ENCODE measurements at places on chromosomes 13 and 19. TPM values are rescaled to one million over a fixed set of nuclear protein-coding genes. Genes with fewer than 3 reads are reported as not detected.

GRCh38 chr13:24610956-24611355, 69.3 kb upstream of the ATP12A start:
- no peaks in the 10 kb centered on the region for H3K4me1 ChIP-seq
- no peak overlapping the region for H3K4me3 ChIP-seq
- H3K27ac ChIP-seq: no peak overlapping the region
- DNase-seq: no peak

The DHX34 gene
- 20.3 TPM for total RNA-seq

DNA sequence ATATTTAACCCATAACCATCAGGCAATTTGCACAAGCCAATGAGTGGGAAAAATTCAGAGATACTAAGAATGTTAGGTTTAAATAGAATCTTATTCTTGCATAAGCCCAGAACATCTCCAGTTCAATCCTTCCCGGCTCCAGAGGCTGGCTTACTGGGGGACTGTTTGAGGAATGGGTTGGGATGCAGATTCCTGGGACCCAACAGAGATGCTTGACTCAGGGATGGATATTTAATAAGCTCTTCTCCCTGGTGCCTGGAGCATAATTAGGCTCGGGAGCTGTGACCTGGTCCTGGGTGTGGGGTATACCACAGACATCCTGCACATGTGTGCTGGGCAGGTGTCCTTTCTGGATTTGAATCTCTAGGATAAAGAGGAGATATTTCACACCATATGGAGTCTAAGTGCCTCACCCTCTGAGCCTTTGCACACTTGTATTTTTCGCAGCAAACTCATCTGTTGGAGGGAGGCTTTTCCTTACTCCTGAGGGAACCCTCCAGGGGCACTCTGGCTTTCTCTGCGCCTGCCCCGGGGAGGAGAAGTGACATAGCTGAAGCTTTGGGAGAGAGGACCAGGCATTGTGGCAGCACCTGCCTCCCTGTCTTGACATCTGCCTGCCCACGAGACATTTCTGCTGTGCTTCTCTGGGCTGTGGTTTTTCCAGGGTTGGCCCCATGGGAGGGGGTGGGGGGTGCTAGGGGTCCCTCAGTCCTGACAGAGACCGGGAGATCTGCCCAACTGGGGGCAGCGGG, 36.1 kb upstream of the ANKRD10 start:
- H3K27ac ChIP-seq: no peak overlapping the region
- H3K4me3 ChIP-seq: no peak overlapping the region
- no peaks in the 10 kb centered on the region for H3K4me1 ChIP-seq
- peak; percentile 16 for DNase-seq
- no peaks in the 10 kb centered on the region for H3K27me3 ChIP-seq

The NOTCH3 gene
- total RNA-seq: 48.2 TPM

The ZNF649 gene
- 22.0 TPM for total RNA-seq

DNA sequence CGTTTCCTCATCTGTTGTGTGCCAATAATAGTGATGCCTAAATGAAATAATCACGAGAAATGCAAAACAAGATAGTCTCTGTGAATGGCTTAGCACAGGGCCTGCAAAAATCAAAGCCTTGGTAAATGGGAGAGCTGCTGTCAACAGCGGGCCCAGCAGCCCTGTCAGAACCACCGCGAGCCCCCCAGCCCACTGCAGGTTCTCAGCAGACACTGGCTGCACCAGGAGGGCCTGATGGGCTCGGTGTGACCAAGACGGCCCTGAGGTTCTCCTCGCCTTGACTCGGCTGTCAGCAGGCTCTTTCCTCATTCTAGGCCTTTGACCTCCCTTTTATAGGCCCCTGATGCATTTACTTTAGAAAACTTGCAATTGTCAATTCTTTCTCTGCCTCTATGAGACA, 90.9 kb upstream of the GPR183 start:
- H3K4me3 ChIP-seq: no peak overlapping the region
- H3K27ac ChIP-seq: no peak overlapping the region
- no peaks in the 10 kb centered on the region for H3K4me1 ChIP-seq
